NCI-H1694 (cell line): ENCODE measurements at places on chromosomes 5 and 9.

DNA sequence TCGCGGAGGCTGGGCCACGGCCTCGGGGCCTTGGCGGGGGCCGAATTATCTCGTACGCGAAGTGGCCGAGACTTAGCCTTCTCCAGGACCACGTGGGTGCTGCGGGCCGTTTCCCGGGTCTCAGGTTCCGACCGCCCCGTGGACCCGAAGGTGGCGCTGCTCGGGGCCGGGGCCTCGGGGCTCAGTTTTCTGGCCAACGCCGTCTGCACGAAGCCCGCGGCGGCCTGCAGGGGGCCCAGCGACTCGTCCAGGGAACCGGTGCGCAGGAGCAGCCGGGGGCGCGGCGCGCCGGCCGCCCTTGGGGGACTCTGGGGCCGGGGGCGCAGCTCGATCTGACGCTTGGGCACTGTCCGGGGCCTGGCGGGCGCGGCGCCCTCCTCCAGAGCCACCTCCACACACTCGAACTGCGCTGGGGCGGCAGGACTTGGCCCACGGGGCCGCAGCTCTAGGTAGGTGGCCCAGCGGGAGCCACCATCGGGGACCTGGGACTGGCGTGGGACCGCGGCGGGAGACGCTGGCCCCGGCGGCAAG, 716 bp downstream of the PROB1 start:
- no peak for DNase-seq

DNA sequence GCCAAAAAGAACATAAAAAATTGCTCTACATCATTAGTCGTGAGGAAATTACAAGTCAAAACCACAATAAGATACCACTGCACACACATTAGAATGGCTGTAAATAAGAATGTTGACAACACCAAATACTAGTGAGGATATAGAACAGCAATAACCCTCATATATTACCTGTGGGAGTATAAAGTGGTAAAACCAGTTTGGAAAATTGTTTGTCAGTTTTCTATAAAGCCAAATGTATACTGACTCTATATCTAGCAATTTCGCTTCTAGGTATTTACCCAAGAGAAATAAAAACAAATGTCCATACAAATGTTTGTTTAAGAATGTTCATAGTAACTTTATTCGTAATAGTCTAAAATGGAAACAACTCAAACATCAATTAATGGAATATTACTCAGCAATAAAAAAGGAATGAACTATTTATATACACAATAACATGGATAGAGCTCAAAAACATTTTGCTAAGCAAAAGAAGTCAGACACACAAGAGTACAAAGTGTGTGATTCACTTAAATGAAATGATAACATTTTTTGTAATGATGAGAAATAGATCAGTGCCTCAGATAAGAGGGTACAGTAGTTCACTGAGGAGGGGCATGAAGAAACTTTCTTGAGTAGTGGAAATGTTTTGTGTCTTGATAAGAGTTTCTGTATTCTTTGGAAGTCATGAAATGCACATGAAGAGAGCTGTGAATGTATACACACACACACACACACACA, 219.6 kb upstream of the ZNF462 start:
- no peak for DNase-seq

GRCh38 chr9:2016408-2017330, 1.5 kb downstream of the SMARCA2 start:
- peak; percentile 40 for DNase-seq

DNA sequence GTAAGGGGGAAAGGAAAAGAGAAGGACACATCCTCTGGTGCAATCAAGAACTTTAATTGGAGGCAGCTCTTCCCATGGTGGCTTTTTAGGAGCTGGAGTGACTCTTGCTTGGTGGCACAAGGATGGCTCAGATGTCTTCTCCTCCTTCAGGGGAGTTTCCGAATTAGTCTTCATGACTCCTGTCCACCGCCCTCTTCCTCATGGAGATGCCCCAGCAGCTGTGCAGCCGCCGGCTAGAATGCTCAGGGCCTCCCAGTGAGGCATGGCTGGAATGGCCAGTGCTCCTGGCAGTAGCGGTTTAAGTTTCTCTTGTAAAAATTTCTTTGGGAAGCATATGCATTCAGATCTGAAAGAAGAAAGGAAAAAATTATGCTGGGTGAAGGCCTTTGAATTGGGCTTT, 8.8 kb upstream of the TEX53 start:
- no peak for DNase-seq

DNA sequence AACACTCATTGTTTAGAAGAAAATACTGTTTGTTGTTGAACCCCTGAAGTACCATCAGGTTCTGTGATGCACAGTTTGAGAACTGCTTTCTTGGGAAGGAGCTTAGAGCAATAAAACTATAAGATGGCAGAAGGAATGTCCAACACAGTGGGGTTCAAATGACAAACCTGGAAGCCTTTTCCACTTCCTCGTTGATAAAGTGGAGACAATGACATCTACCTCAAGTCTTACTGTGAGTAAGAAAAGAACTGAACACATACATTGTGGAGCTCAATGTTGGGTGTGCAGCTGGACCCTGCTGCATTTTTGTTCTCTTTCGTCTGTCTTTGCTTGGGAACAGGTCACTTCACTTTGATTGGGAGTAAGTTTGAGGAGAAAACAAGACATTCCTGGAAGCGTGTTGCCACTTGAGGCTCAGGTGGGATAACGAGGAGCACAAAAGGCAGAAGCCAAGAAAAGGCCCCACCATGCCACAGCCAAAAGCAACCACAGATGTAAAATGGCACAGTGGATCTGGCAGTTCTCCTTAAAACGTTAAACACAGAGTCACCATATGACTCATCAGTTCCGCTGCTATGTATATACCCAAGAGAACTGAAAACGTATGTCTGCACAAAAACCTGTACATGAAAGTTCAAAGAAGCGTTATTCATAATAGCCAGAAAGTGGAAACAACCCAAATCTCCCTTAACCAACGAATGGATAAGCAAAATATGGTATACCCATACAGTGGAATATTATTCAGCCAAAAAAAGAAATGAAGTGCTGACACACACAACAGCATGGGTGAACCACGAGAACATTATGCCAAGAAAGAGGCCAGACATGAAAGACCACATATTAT, 42.9 kb upstream of the SUB1 start:
- DNase-seq, result no peak

DNA sequence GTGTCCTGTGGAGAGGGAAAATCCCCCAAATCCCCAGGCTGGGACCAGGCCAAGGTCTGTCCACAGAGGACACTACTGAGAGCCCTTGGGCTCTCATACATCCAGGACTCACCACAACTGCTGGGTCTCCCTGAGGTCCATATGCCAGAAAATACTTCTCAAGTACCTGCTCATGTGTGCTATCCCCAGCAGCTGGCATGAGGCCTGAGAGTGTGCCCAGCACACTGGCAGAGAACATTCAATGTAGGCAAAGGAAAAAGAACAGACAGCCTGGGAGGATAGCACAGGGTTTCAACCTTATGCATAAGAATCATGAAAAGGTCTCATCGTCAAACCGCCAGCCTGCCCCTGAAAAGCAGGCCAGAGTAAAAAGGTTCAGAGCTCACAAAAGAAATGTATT, 154.1 kb upstream of the TAS2R1 start:
- no peak for DNase-seq
